ENCODE measurements at places on chromosomes 6 and 20.

GRCh38 chr6:117072134-117072533 is 193.2 kb upstream of the VGLL2 start:
- DNase-seq, result no peak

GRCh38 chr6:75612434-75612833 is 10.8 kb downstream of the SENP6 start:
- DNase-seq, result no peak

DNA sequence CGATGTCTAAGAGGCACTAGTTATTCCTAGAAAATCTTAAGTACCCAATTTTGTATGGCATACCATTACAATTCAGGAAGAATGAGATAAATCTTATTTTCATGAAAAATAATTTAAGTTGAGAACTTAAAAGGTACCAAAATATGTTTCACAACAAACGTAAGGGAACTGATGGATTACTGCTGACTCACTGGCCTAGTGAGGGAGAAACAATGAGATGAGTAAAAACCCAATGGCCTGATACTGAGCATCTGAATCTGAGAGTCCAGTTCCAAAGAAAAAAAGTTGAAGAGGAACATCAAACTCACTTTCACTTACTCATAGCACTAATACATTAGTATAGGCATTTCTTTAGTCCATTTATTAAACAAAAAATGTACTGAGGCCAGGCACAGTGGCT is 56.0 kb downstream of the MDN1 start:
- no peak for DNase-seq

GRCh38 chr6:7706269-7706668 is 19.6 kb upstream of the BMP6 start:
- no peak for DNase-seq

DNA sequence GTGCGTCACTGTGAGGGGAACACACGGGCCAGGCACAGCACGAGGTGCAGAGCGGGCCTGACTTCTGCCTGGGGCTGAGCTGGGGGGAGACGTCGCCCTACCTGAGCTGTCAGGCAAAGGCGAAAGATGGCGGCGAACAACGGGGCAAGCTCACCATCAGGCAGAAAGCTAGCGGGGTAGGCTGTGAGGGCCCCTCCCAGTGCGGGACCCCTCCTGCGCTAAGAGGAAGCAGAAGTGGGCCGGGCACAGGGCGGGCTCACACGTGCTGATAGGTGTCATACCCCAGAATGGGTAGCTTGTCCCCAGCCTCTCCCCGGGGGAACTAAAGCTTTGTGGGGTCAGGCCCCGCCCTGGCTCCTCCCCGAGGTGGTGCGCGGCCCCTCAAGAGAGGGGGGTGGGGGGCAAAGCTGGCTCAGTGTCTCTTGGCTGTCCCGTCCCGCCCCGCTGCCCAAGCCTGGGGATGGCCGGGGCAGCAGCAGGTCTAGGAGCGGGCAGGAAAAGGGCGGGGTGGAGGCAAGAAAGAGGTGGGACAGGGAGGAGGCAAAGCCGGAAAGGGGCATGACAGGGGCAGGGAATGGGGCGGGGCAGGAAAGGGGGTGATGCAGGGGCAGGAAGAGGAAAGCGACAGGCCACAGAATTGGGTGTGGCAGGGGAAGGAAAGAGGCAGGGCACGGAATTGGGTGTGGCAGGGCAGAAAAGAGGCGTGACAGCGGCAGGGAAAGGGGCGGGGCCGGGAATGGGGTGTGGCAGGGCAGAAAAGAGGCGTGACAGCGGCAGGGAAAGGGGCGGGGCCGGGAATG is 14.7 kb downstream of the UCKL1 start:
- DNase-seq, result no peak

DNA sequence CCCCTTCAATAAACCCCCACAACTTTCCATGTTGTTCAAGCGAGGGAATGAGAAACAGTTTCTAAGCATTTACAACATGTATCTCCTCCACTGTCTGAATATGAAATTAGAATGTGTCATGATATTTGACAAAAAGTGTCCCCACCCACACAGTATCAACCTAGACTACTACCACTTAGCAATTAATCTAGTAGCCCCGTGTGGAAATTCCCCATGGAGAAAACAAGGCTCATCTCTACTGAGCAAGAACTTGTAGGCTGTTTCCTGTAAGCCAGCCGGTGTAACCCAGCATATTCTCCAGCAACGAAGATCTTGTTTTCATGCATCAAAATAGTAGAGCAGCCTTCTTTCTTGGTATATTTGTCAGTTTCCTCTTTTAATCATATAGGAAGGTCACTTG is 115.0 kb downstream of the IRF4 start:
- DNase-seq, result peak; percentile 29

DNA sequence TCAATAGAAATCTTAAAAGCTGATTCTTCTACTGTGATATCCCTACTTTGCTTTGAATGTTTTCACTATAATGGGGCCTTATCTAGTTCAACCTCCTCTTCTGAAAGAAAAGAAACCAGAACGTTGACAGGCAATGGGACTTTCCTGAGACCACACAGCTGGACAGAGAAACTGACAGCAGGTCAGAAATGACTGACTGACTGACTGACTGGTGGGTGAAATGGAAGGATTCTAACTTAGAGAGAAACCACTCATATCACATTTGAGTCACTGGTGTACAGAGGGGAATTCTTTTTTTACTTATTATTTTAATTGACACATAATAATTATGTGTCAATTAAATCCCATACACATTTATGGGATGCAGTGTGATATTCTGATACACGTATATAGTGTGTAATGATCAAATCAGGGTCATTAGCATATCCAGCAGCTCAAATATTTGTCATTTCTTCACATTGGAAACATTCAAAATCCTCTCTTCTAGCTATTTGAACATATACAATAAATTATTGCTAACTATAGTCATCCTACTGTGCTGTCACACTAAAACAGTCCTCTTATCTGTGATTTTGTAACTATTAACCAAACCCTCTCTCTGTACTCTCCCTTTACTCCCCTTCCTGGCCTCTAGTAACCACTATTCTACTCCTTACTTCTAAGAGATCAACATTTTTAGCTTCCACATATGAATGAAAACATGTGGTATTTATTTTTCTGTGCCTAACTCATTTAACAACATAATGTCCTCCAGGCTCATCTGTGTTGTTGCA is 64.8 kb upstream of the NRSN1 start:
- no peak for DNase-seq

- no peak for DNase-seq
Measured at GRCh38 chr6:1482381-1483166, 93.2 kb downstream of the FOXF2 start.

DNA sequence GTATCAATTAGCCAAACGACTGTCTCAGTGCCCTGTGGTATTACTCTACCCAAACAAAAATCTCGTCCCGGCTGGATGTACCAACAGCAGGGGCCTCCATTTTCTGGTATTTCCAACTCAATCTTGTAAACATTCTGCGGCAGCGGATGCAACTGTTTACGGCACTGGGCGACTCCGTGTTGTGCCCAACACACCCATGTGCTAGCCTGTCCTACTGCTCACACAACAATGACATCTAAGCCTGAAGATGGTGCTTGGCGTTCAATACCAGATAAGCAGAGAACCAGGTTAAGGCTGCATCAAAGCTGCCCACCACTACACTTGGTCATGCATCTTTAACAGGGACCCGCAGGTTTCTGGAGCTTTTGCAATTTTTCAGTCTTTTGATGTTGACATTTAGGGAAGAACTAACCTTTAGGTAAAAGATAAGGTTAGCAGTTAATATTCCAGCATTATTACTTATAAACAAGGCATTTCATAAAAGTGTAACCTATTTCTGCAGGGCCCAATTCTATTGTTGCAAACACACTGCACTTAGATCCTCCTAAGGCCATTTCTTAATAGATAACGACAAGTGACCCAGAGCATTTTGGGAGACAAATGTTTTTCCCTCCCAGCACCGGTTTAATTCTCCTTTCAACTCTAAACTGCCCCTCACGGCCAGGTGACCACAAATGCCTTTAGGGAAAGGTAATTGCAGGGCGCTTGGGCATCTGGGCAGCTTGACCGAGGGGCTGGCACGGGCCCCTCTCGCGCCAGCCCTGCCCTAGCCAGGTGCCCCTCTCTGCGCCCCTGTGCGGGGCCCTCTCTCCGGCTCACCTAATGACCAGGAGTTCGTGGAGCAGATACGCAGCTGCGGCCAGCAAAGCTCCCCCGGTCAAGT is 945 bp downstream of the FAXC start:
- DNase-seq, result no peak

- no peak for DNase-seq
Measured at GRCh38 chr20:46203510-46203837, 85.4 kb downstream of the CD40 start.

DNA sequence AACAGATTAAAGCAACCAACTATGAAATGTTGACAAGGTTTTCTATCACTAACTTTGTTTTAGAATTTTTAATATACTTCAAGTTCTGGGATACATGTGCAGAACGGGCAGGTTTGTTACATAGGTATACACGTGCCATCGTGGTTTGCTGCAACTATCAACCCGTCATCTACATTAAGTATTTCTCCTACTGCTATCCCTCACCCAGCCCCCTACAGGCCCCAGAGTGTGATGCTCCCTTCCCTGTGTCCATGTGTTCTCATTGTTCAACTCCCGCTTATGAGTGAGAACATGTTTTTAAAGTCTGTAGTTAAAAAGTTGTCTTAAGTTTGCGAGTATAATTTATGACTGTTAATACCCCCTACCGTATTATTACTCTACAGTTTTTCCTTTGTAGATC is 844.3 kb upstream of the MANEA start:
- no peak for DNase-seq

GRCh38 chr6:41073203-41073967 is 611 bp downstream of the NFYA start:
- peak; percentile 69 for DNase-seq

- DNase-seq, result no peak
Measured at GRCh38 chr6:162960679-162961457, 233.1 kb downstream of the PACRG start.
